ENCODE measurements at places on chromosomes 5 and 9.

GRCh38 chr5:104344809-104345208 is 782.2 kb upstream of the NUDT12 start:
- DNase-seq, result no peak

GRCh38 chr9:4141296-4141695 is 158.6 kb downstream of the GLIS3 start:
- DNase-seq, result no peak

DNA sequence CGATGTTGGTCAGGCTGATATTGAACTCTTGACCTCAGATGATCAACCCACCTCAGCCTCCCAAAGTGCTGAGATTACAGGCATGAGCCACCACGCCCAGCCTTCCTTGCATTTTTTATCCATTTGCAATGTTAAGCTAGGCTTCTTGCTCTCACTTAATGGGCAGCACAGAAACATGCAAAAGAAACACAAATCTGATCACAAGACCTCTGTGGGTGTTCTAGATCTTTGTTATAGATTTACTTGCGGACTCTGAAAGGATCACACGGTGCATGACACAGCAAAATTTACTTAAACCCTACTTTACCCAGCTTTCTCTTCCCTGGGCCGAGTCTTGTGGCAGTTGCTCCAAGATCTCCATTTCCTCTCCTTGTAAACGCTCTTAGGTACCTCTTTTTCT is 71.3 kb downstream of the PSAT1 start:
- DNase-seq, result no peak

DNA sequence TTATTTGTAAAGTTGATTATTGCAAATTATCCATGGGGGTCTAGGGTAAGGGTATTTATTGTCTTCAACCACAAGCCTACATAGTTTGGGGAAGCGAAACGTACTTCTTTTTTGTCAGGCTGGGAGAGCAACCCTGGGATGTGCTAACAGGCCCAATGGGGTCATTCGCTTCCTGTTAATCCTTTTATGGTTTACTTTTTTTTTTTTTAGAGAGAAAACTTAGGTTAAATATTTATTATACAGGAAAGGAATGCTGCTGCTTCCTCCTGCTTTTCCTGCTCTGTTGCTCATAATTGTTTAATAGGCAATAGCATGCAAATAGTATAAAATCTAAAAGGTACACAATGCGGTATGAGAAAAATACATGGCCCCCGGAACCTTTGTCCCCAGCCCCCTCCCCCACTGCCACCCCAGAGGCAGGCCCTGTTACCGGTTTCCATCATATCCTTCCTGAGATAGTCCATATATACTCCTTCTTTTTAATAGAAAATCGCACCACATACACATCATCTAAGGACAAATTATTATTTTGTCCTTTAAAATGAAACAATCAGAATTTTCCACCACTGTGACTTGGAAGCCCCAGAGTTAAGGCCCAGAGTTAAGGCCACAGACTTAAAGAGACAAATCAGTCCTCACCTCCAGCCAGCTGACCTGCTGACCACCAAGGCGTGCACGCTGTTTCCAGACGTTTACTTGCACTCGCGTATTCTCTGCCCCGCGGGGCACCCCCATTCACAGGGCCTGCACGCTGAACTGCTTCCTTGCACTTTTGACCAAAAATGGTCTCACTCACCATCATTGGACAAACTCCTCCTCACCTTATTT is 83.9 kb downstream of the NDFIP1 start:
- no peak for DNase-seq

- DNase-seq, result no peak
Measured at GRCh38 chr5:15008476-15008875, 136.9 kb upstream of the ANKH start.

GRCh38 chr5:132525299-132525724 is 18.0 kb downstream of the IL5 start:
- no peak for DNase-seq

GRCh38 chr5:168434001-168434400 is 52.3 kb upstream of the RARS1 start:
- DNase-seq, result no peak

- DNase-seq, result no peak
Measured at GRCh38 chr9:28289746-28290145, 716.5 kb upstream of the C9orf72 start.
